M059J (cell line): ENCODE measurements at places on chromosomes 13 and 19. TPM values are rescaled to one million over a fixed set of nuclear protein-coding genes. Genes with fewer than 3 reads are reported as not detected.

GRCh38 chr19:57708641-57709361, at the start of gene ZNF154:
ZNF154 (minus strand) TSS chr19:57709204; CDS start chr19:57708971, 233 bp downstream.
- DNase-seq: no peak

DNA sequence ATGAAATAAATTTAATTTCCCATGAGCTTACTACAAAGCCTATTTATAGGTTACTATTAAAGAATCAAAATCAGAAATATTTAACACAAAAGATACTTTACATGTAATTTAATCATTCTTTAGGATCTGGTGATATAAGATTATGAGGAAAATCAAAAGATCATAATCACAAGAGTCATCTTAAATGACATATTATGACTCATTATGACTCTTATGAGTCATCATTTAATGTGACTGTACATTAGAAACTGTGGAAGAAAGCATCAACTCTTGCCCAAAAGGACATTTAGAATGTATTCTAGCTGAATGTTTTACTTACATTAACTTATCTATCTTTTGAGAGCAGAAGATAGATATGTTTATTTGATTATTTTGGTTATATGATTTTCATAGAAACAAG, 458.6 kb downstream of the DCT start:
- DNase-seq: peak; percentile 8

GRCh38 chr19:18290302-18291018, 9.0 kb upstream of the JUND start:
- DNase-seq: no peak

DNA sequence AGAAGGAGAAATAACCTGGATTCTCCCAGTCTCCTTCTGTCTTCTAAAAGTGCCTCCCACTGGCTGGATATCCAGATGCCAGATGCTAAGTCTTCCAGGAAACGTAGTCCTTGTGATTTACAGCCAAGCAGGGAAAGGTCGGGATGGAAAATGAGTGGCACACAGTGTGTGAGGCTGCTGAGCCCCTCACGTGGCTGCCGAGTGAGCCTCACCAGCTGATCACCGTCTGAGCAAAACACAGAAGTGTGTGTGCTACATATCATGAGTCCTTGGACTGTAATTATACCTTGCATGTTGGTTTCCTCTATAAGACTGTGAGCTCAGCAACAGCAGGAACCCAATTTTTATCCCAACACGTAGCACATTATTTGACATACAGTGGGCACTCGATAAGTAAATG, 15.1 kb downstream of the LHFPL6 start:
- DNase-seq: no peak

DNA sequence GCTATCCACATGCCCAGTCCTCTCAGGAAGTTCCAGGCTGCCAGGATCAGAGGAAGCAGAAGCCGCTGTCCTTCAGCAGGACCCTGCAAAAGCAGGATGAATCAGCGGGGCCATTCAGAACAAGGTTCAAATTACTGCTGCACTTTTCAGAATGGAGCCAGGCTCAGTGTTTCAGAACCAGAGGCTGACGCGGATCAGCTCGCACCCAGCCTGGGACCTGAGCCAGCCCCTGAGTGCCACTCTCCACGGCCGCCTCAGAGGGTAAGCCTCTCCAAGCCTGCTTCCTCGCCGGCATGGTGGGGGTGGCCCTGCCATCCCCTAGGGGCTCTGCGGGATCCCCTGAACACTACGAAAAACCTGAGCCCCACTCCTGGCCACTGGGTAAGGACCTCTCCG, 24.7 kb downstream of the RASA3 start:
- DNase-seq: peak; percentile 69

DNA sequence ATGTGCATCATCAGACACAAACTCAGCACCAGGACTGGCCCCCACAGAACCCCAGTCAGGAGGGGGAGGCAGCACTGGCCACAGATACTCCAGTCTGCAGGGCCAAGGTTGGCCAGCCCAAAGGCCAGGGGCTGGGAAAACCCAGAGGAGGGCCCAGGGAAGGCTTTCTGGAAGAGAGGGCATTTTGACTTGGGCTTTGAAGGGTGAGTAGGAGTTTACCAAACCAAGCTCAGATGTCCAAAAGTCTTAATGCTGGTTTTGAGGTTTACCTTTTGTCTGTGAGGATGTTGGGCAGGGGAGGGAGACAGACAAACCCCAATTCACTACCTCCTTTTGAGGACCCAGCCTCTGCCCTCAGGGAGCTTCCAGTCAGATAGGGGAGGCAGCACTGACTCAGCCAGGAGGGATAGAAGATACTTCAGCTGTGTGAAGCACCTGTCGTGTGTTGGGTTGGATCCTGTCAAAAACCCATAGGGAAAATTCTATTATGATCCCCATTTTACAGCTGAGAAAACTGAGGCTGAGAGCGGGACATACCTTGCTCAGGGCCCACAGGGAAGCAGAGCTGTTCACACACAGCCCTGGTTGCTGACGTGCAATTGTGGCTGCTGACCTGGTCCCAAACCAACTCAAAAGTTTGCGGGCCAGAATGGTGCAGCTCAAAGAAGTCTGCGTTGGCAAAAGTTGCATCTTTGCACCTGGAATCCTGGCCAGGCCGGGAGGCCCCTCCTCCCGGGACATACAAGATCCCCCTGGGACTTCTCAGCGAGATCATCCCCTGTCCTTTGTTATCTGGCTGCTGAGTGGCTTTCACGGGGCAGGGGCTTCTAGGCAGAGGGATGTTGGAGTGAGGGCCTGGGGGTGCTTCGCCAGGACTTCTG, 13.1 kb downstream of the CILP2 start:
- no peak for DNase-seq

DNA sequence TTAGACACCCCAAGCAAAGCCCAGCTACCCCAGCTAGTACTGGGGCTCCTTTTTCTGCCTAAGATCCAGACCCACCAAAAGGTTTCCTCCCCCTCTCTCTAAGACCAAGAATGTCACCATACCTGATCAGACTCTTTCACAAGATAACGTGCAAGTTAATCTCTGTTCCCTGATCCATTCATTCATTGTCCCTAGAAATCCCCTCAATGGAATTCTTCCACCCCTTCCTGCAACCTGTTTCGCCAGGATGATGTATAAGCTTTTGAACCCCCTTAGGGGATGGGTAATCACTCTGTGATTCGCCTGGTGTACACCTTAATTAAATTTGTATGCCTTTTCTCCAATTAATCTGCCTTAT, 17.3 kb upstream of the CLN5 start:
- no peak for DNase-seq

GRCh38 chr19:56170261-56170660, 5.5 kb upstream of the GALP start:
- peak; percentile 93 for DNase-seq

DNA sequence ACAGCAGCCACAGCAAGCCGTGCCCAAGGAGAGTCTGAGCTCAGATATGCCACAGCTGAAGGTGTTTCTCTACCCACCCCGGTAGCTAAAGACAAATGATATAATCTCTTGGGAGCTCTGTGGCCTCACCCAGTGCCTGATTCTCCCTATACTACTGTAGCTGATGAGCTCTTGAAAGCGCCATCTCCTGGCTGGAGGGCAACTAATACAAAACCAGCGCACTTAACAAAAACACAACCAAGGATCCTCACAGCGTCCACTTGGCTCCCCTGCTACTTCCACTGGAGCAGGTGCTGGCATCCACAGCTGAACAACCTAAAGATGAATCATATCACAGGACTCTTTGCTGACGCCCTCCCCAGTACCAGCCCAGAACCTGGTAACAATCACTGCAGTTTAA, 1212.0 kb downstream of the PCDH17 start:
- no peak for DNase-seq

DNA sequence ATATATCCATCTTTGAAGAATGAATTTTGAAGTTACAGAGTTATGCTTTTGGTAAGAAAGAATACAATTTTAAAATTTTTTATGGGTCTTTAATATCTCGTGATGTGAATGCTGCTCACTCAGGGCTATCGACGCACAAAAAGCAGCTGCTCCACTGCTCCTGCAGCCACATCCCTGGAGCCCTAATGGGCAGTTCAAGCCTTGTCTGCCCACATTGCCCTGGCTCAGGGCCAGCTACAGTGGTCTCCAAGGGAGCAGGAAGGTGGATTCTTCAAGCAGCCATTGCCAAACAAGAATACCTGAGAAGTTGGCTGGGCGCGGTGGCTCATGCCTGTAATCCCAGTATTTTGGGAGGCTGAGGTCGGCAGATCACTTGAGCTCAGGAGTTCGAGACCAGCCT, 85.8 kb downstream of the IPO5 start:
- DNase-seq: no peak

DNA sequence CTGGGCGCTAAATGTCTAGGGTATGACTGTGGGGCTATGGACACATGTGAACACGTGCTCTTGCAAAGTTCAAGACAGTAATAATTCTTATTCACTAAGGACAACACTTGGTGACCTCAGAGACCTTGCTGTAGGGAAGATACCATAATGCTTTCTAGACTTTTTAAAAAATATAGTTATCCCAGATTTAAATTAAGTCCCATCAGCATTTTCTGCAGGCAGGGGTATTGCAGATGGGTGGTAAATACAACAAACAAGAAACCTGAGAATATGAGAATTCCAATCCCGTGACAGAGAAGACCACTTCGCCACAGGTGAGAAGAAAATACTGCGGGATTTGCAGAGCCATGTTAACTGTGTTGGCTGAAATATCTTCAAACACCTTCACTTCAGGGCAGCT, 65.2 kb downstream of the SLC15A1 start:
- DNase-seq: no peak

- DNase-seq: no peak
Observed at GRCh38 chr19:722553-723101, 13.9 kb downstream of the PALM start.

GRCh38 chr13:22800526-22801401, 380.0 kb upstream of the SGCG start:
- DNase-seq: peak; percentile 30

DNA sequence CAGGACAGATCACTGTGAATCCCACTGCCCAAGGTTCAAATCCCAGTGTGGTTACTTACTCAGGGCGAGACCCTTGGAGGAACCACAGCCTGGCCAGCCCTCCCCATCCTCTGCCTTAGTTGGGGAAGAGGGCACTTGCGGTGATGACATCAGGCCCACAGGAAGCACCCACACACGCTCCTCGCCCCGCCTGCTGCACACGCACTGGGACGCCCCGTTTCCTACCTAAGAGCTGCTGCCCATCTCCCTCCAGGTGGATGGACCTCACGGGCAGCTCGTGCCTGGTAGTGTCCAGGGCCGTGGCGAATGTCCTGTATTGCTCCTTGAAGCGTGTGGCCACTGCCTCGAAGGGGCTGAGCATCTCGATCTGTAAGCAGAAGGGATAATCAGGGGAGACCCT, 19.6 kb downstream of the HAUS8 start:
- no peak for DNase-seq

GRCh38 chr19:35727956-35728706, 10.3 kb downstream of the KMT2B start:
- no peak for DNase-seq

- peak; percentile 4 for DNase-seq
Observed at GRCh38 chr13:49655906-49656305, 27.6 kb downstream of the ARL11 start.

The WDR88 gene
- not detected in 2 replicates for total RNA-seq

The MTUS2 gene
- total RNA-seq: 0.02 and 0.59 TPM in 2 replicates

The ZNF253 gene
- total RNA-seq: 2.7 and 3.6 TPM in 2 replicates

The RGL3 gene
- 2.5 and 3.7 TPM in 2 replicates for total RNA-seq

The YJEFN3 gene
- total RNA-seq: 0.12 TPM in 1 of 2 replicates, not detected in the other

The MYH14 gene
- total RNA-seq: not detected in 2 replicates
